H9 (cell line): ENCODE measurements at places on chromosomes 1 and 21. TPM values are rescaled to one million over a fixed set of nuclear protein-coding genes. Genes with fewer than 3 reads are reported as not detected.

OR2T11 gene
- not detected in 2 replicates for total RNA-seq

GPR153 gene
- 8.9 and 9.6 TPM in 2 replicates for total RNA-seq

CACNA1S gene
- 0.04 TPM in 1 of 2 replicates, not detected in the other for total RNA-seq

- peak; percentile 66 for DNase-seq
These were observed 39.2 kb upstream of the COL18A1 start for GRCh38 chr21:45365608-45366241.

GRCh38 chr1:111988743-111989453 lies 570 bp downstream of the KCND3 start:
- peak; percentile 54 for DNase-seq

GRCh38 chr21:39837861-39838359 lies 29.3 kb upstream of the PCP4 start:
- DNase-seq, result no peak

ANKRD34A gene
- total RNA-seq, result 0.20 and 0.39 TPM in 2 replicates

GSTM2 gene
- 14.9 and 15.3 TPM in 2 replicates for total RNA-seq

KHDC4 gene
- total RNA-seq, result 57.6 and 57.7 TPM in 2 replicates

- no peak for DNase-seq
These were observed 1.5 kb downstream of the FABP3 start for GRCh38 chr1:31371121-31371959.

MINDY1 gene
- total RNA-seq, result 6.4 and 6.8 TPM in 2 replicates

DNA sequence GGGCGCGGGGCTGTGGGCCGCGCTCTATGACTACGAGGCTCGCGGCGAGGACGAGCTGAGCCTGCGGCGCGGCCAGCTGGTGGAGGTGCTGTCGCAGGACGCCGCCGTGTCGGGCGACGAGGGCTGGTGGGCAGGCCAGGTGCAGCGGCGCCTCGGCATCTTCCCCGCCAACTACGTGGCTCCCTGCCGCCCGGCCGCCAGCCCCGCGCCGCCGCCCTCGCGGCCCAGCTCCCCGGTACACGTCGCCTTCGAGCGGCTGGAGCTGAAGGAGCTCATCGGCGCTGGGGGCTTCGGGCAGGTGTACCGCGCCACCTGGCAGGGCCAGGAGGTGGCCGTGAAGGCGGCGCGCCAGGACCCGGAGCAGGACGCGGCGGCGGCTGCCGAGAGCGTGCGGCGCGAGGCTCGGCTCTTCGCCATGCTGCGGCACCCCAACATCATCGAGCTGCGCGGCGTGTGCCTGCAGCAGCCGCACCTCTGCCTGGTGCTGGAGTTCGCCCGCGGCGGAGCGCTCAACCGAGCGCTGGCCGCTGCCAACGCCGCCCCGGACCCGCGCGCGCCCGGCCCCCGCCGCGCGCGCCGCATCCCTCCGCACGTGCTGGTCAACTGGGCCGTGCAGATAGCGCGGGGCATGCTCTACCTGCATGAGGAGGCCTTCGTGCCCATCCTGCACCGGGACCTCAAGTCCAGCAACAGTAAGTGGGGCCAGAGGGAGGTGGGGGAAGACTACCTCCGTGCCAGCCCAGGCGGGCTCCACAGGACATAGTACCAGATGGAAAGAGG lies 808 bp downstream of the MAP3K21 start:
- peak; percentile 50 for DNase-seq

MAB21L3 gene
- total RNA-seq, result not detected in 2 replicates

- no peak for DNase-seq
These were observed 18.7 kb upstream of the NBL1 start for GRCh38 chr1:19625291-19625937.

- no peak for DNase-seq
These were observed 15.9 kb downstream of the ZMYND12 start for GRCh38 chr1:42439940-42440339.

ACTA1 gene
- 48.5 and 51.3 TPM in 2 replicates for total RNA-seq

DNA sequence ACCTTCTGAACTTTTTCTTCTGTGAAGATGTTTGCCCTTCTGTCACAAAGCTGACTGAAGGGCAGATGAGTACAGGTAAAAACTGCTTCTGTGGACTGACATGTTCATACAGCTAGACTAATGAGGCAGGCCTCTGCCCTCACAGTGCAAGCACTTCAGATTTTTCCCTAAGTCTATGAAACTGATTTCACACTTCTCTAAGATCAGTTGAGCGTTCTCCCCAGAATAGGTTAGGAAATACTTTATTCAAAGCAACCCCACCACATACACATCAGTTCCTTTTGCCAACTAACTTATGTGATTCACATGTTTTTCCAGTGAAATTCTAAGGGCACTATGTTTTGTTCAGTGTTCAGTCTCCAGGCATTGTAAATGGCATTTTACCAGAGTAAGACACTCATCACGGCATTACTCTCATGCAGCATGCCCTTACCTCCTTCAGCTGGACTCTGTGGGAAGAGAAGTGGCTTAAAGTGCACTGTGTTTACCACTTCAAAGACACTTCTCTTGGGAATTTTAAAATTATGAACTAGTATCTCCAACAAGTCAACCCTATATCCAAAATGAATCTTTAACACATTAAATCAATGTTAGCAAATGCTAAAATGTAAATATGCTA lies 5.4 kb upstream of the PSMG1 start:
- DNase-seq, result no peak

- no peak for DNase-seq
These were observed 31.6 kb downstream of the RGS5 start for GRCh38 chr1:163170975-163171676.
